ENCODE measurements at places on chromosomes 1 and 21. TPM values are rescaled to one million over a fixed set of nuclear protein-coding genes. Genes with fewer than 3 reads are reported as not detected.

The RXRG gene
- total RNA-seq, result not detected

The AKNAD1 gene
- under 0.01 TPM for total RNA-seq

The RIMS3 gene
- 0.38 TPM for total RNA-seq

The A3GALT2 gene
- total RNA-seq, result not detected

The RPE65 gene
- total RNA-seq, result not detected

The AGT gene
- total RNA-seq, result not detected

The SLC9C2 gene
- total RNA-seq, result not detected

The S100A16 gene
- 429 TPM for total RNA-seq

The GSTM5 gene
- total RNA-seq, result not detected

Data from dermis microvascular lymphatic vessel endothelial cell (primary cell).